ENCODE measurements at places on chromosomes 6 and 20.

- no peak for DNase-seq
Observed at GRCh38 chr6:165983112-165984072, 184.3 kb downstream of the TBXT start.

DNA sequence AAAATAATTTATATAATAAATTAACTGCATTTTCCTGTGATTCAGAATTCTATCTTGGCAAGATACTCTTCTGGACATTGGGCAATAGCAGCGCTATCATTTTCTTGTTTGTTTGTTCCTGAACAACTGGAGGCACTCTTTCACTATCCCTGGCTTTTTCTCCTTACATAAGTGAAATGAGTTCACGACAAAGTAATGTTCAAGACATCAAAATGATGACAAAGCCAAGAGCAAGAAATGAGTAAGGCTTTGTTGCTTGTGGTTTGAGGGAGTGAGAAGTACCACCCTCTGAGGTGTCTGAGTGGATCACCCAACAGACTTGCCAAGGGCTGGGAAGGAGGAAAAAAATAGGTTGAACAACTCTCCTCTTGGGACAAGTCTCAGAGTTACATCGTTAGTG lies 466.6 kb upstream of the JAG1 start:
- no peak for DNase-seq

DNA sequence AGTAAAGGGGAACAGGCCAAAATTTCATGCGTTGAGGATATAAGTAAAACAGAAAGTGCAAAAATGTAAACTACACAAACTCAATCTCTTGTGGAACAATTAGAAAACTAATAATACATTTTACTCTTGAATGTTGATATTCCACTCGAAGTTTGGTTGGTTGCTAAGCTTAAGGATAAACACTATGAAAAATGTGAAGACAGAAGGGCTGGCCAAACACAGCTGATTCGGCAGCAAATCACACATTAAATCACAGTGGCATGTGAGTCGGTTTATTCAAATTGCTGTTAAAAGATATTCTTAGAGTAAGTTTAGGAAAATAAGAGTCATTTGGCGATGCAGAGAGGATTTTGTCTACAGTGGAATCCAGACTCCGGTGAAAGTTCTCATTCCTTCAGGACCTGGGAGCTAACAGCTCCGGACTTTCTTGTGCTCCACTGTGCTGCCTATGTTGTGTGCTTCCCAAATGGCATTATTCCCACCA lies 1.4 kb upstream of the EPM2A start:
- no peak for DNase-seq

DNA sequence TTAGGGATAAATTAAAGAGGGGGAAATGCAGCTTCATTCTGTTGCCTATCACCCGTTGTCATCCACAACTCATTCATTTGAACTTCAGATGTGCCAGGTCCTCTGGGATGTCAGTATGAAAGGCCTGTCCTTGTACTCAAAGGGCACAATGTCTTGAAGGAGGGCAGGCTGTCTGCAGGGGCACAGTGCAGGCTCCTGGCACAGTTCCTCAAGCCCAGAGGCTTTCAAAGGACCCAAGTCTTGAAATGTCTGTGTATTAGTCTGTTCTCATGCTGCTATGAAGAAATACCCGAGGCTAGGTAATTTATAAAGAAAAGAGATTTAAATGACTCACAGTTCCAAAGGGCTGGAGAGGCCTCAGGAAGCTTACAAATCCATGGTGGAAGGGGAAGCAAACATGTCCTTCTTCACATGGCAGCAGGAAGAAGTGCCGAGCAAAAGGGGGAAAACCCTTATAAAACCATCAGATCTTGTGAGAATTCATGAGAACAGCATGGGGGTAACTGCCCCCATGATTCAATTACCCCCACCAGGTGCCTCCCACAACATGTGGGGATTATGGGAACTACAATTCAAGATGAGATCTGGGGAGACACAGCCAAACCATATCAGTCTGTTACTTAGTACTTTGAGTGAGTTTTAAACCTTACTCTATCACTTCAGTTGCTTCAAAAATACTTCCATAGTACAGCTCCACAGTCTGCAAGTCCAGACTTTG lies 9.4 kb downstream of the SNX9 start:
- DNase-seq = no peak

- no peak for DNase-seq
Observed at GRCh38 chr6:155778336-155778735, 322.7 kb upstream of the NOX3 start.

DNA sequence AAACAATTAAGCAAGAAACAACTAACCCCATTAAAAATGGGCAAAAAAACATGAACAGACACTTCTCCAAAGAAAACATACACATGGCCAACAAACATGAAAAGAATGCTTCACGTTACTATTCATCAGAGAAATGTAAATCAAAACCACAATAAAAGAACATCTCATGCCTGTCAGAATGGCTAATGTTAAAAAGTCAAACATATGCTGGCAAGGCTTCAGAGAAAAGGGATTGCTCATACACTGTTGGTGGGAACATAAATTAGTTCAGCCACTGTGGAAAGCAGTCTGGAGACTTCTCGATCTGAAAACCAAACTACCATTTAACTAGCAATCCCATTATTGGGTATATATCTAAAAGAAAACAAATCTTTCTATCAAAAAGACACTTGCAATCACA lies 217.5 kb downstream of the TINAG start:
- DNase-seq = no peak

Data from NCI-H774 (cell line).